ENCODE measurements at places on chromosomes 7 and 10.

GRCh38 chr7:151432658-151433521, 7.1 kb downstream of the CRYGN start:
- DNase-seq: no peak

GRCh38 chr7:30997316-30997715, 33.6 kb downstream of the GHRHR start:
- no peak for DNase-seq

DNA sequence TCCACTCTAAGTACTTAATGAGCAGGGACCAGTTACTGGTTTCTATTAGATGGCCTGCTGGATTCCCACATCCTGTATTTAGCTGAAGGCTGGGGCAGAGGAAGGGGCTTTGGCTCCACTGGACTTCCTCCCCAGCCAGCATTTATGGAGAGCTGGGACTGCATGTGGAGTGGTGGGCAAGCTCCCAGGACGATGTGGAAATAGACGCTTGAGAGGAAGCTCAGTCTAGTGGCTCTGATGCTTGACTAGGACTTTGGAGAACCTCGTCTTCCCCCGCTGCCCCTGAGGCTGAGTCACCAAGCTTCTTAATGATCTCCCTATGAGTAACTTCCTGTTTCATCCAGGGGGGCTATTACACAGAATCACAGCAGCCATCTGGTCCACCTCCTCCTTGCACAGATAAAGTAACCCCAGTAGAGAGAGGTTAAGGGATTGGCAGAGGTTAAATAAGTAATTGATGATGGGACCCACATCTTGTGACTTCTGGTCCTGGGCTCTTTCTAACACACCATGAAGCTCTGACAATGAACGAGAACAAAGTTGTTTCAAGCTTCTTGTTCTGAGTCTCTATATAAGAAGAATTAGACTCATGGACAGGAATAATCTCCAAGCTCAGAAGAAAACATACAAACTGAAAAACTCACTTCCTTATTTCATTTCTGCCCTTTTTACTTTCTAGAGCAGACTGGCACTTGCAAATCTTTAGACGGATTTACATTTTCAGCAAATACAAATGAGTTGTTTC, 126.2 kb downstream of the PRPF18 start:
- no peak for DNase-seq

DNA sequence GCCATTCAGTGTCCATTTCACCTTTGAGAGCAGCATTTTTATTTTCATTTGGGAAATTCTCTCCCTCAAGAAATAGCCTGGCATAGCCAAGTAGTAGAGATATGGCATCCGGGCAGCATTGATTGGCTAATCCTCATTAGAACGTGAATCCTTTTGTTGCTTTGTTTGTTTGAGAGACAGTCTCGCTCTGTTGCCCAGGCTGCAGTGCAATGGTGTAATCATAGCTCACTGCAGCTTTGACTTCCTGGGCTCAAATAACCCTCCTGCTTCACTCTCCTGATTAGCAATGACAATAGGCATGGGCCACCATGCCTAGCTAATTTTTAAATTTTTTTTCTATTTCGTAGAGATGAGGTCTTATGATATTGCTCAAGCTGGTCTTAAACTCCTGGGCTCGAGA, 1174.9 kb upstream of the AUTS2 start:
- no peak for DNase-seq

DNA sequence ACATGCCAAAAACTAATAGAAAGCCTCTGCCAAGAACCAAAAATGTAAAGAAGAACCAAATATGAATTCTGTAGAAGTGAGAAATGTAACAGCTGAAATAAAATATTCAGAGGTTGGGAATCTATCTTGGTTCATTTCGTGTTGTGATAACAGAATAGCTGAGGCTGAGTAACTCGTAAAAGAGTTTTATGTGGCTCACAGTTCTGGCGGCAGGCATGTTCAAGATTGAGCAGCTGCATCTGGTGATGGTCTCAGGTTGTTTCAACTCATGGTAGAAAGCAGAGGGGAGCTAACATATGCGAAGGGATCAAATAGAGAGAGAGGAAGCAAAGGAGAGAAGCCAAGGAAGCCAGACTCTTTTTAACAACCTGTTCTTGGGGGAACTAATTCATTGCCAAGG, 717.2 kb downstream of the TNS3 start:
- DNase-seq: no peak

DNA sequence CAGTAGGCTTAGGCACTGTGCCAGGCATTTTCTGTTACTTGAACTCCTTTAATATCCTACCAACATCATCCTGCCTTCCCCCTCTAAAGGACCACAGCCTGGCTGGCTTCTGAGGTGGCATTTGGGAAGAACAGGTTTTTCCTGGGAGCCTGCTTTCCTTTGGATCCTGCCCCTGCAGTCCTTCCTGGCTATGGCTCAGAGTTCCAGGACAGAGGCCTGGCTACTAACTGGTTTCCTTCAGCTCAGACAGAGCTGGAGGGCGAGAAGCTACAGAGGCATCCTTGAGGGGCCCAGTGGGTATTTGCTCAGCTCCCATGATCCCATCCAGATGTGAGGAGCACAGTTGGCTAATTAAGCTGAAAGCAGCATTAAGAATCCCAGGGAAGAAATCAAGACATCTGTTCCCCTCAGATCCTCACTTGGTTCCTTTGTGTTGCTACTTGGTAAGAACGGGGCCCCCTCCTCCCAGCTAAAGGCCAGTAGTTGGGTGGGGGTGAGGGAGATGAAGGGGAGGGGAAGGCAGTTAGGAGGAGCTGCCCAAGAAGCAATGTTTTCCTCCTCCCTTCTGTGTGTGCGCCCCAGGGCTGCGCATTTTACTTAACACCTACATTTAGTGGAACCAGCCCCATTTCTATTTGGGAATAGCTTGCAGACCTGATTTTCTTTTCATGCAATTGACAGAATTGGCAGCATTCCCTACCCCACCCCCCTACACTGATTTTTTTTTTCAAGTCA, 142.6 kb upstream of the SORCS3 start:
- no peak for DNase-seq

DNA sequence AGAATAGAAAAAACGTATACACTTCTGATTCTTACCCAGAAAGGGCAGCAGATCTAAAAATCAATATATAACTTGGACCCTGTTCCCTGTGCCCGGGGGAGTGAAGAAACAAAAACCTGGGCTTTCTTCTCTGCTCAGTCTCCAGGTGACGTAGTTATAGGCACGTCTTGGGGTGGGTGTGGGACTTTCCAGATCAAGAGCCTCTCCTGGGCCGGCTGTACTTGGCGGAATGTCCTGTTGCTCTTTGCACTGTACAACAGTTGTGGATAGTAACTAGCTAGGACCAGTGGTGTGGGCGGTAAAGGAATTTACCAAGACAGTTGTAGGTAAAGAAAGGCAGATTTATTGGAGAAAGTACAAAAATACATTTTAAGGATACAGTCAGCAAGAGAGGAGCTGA, 40.4 kb upstream of the STEAP4 start:
- no peak for DNase-seq

- DNase-seq: no peak
Measured at GRCh38 chr10:49285232-49285631, 13.7 kb upstream of the C10orf71 start.

DNA sequence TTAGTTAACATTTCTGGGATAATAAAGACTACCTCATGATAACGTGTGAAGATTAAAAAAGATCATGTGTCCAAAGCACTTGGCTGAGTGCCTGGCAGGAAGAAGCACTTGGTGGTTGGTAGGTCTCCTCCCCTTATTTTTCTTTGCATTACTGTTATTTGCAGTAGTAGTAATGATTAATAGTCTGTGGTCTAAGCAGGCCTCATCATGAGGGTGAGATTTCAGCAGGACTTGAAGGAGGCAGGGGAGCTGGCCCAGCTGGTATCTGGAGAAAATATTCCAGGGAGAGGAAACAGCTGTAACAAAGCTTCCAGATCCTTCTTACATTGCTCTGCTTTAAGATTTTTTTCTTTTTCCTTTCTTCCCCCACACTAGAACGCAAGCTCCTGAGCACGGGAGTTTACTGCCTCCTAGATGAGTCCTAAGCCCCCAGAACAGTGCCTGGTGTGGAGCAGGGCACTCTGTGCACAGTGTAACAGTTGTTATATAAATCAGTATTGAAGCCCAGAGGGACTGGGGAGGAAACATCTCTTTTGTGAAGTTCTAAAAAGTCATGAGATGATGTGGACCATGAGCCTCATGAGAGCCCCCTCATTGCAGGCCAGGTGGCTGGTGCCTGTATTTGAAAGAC, 31.1 kb upstream of the RHEB start:
- DNase-seq: no peak

DNA sequence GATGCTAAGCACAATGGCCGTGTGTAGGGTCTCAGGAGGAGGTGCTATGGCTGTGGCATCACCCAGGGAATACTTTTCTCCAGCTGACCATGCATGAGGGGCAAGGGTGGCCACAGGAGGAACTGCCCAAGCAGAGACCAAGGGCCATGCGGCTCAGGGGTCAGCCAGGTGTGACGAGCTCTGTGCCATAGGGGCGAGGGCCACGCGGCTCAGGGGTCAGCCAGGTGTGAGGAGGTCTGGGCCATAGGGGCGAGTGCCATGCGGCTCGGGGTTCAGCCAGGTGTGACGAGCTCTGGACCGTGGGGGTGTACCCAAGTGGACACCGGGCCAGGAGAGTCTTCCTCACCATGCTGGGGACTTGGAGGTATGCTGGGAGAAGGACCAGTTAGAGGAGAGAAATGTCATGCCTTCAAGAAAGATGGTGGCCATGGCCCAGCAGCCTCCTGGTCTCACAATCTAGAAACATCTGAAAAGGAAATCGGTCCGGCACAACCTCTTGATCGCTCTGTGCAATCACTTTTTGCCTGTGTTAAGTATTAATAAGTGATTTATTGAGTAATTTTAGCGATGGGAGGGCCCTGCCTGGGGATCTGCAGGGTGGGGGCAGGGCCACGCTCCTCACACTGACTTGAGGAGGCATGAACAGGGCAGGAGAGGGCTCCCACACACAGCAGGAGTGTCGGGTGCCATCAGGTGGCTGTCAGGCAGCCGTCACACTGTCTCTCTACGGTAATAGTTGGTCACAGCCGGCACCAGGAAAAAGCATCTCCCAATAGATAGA, 265.0 kb downstream of the ADARB2 start:
- no peak for DNase-seq

DNA sequence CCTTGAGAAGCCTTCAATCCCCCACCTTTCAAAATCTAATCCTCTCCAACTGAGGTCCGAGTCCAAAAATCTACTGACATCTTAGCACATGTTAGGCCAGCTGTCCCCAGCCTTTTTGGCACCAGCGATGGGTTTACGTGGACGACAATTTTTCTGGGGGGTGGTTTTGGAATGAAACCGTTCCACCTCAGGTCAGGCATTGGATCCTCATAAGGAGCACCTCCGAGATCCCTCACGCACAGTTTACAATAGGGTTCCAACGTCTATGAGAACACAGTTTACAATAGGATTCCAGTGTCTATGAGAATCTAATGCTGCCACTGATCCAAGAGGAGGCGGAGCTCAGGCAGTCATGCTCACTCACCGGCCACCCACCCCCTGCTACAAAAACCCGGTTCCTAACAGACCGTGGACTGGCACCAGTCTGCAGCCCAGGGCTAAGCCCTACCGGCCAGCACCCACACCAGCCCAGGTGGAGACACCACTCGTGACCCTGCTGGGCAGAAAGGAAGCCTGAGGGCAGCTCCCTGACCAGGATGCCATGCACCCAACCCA, 107.6 kb downstream of the DIP2C start:
- no peak for DNase-seq

- no peak for DNase-seq
Measured at GRCh38 chr7:131087756-131088658, 239.7 kb upstream of the MKLN1 start.

DNA sequence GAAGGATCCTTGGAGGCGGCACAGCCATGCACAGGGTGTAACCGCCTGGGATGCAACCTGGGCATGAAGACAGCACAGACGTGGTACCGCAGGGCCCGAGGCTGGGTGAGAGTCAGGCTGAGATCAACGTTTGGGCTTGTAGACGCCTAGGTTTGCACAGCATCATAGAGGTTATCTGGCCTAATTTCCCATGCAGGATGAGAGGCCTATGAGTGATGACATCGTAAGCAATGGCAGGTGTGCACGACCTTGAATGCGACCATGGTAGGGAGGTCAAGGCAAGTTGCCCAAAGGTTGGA, 7.5 kb downstream of the CALML3 start:
- DNase-seq: no peak

Data from NCI-H774 (cell line).